Activated CD4-positive, CD25-positive, alpha-beta regulatory T cell treated with anti-CD3 and anti-CD28 coated beads, Interleukin-2, amount 50 U/mL, for 72 hours (primary cell): ENCODE measurements at places on chromosomes 5 and 9.

GRCh38 chr5:170143091-170143490 is 37.4 kb downstream of the FOXI1 start:
- DNase-seq = no peak

DNA sequence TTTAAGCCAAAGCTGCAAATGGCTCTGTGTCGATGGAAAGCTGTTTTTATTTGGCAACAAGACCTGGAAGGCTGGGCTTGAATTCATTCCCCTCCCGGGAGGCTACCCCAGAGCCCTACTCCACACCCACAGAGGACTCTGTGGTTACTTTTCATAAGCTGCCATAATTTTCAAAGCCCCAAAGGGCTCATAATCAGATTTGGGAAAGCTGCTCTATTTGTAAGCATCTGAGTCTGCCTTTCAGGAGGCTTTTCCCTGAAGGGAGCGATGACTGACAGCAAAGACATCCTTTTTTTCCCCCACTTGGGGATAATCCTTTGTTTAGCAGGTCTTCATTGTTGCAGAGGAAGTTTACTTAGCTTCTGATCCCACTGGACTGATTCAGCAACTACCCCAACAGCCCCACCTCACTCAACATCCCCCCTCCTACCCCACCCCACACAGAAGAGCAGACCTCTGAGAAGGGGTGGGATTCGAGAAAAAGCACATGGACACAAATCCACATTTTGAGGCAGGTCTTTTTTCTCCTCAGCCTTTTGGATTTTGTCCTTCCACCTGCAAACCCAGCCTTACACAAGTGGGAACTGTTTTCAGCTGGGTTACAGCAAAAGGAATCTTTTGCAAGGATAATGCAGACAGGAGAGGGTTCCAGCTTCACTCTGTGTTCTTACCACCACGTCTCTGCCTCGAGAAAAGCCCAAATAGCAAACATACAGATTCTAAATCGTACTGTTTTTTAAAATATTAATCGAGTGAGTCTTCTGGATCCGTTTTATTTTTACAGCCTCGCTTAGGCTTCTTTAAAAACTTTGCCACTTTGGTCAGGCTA is 244.4 kb upstream of the TUT7 start:
- no peak for DNase-seq

DNA sequence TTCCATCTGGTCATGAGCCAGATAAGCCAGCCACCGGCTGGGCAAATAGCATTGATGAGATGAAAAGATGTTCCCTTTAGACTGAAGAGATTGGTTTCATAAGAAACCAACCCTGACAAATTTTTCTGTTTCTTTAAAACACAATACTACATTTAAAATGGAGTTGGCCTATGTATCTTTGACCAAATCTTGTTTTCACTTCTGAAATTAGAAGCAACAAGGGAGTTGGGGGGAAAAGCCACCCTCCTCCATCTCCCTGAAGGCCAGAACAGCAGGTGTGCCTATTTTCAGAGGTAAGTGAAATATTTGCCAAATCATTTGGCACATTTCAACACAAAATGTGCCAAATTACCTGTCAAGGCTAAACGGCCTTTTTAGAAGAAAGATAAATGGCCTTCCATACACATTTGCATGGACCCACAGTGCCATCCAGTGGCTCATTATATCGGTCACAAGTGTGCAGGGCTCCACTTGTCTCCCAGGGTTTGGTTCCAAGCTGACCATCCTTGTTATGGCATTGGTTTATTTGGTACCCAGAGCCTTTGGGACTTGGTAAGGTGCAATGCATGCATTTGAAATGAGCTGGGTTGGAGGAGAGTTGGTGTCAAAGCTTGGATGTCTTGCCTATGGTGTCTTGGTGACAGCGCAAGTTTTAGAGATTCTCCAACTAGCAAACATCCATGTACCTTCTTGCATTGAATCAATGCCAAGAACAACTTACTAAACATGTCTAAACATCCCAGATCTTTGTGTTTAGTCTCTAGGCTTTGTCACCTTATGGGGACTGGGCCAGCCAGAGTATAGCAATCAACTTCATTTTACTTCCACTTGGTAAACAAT is 372.0 kb upstream of the KIF2A start:
- DNase-seq = no peak

DNA sequence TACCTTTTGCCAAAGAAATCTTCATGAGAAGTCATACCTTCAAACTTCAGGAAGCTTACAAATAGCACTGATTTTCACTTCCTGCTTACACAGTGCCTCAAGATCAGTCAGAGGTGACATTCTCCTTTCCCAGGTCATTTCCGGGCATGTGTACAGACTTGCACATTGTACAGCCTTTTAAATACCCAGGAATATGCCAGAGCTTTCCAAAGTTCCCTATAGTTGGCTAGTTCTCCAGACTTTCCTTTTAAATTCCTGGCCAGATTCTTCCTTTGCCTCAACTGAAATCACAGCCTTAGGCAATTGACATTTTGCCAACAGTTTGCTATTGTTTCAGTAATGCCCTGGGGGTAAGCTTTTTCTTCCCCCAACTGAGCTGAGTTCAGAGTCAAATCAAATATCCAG is 47.2 kb downstream of the RFX3 start:
- no peak for DNase-seq

DNA sequence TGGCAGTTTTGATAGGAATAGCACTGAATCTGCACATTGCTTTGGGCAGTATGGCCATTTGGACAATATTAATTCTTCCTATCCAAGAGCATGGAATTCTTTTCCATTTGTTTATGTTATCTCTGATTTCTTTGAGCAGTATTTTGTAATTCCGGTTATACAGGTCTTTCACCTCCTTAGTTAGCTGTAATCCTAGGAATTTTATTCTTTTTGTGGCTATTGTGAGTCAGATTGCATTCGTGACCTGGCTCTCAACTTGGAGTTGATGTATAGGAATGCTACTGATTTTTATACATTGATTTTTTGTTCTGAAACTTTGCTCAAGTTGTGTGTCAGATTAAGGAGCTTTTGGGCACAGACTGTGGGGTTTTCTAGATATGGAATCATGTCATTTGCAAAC is 24.0 kb downstream of the TMEM161B start:
- no peak for DNase-seq
